ELR (cell line): ENCODE measurements at places on chromosomes 5 and 9.

GRCh38 chr5:3006961-3007551, 255.6 kb upstream of the IRX2 start:
- no peak for DNase-seq

GRCh38 chr5:147303976-147304375, 69.2 kb downstream of the STK32A start:
- DNase-seq = peak; percentile 79

DNA sequence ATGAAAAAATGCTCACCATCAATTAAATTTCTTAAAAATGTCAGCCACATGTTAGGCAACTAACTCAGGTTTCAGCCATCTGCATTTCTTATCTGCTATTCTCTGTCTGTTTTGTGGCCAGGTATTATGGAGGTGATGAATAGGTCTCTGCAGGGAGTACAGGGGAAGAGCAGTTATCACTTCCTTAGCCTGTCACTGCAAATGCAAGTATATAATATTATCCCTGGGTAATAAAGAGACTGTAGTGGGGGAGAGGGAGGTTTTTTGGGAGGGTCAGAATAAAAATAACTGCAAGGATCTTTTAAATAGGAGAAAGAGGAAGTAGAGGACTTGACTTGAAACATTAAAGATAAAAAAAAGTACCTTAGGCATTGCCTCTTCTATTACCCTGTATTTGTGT, 49.6 kb upstream of the PTGER4 start:
- no peak for DNase-seq

DNA sequence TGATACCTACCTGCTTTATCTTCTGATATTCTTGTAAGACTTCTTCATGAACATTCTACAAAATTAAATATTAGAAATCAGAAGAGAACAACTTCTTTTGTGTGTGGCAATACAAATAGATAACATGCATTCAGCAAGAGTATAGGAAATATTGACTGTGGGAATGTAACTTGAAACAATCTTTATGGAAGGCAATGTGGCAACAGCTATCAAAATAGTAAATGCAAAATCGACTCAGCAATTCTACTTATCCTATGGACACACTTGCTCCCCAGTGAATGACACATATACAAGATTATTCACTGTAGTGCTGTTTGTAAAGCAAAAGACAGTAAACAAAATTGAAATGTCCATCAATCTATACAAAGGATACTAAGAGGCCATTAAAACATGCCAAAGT, 66.5 kb upstream of the GLRX start:
- no peak for DNase-seq

DNA sequence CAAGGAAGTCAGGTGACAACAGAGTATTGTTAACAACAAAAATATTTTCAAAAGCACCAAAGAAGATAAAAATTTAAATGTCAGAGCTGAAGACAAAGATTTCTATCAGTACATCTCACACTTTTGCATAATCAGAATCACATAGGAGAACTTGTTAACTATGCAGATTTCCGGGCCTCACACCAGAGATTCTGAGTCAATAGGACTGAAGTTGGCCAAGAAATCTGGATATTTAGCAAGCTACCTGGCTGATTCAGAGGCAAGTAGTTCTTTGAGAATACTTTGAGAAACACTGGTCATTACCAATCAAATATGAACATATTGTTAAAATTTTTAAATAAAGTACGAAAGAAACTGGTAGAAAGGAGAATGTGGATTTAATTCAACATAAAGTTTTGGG, 80.5 kb upstream of the GLIS3 start:
- DNase-seq = no peak

DNA sequence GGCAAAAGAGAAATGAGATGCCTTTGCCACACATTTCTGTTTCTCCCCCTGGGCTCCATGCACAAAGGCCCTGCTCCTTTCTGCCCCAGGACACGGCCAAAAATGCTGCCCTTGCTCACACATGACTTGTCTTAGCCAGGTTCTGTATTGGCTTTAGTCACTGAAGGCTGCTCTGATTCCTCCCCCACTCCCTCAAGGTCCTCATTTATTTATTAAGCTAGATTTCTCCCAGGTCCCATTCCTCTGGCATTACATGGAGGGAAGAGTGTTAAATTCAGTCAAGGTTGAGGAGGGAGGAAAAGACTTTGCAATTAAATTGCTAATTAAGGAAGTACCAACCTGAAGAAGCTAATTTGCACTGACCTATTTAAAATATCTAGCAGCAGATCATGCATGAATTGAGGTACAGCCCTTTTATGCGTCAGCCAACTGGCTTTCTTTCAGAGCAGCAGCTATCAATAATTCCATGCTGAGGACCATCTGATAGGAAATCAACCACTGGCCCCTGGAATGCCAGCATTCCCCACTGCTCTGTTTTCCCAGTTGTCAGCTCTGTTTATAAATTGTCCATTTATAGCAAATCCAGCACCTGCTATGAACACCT, 81.2 kb upstream of the MAP3K1 start:
- no peak for DNase-seq

DNA sequence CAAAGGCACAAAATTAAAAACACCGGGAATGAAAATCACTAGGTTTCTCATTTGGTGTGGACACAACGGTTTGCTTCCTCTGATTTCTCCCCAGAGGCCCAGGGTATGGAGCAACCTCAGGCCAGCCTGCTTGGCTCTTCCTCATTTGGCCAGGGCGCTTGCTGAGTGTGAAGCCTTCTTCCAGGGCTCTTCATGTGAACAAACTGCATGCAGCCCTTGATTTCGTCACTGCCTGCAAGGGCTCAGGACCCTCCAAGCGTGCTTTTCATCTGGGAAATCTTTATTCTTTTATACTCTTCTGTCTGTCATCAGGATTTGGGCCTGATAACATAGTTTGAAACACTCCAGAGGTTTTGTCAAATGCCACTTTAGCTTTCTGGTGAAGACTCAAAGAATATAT, 122.6 kb upstream of the KLF4 start:
- no peak for DNase-seq

- peak; percentile 58 for DNase-seq
These were observed 64.0 kb upstream of the PTGER4 start for GRCh38 chr5:40615586-40616170.

- no peak for DNase-seq
These were observed 128.1 kb downstream of the ACTL7B start for GRCh38 chr9:108727580-108728111.
